T-helper 17 cell (primary cell): ENCODE measurements at places on chromosomes 6 and 20. TPM values are rescaled to one million over a fixed set of nuclear protein-coding genes. Genes with fewer than 3 reads are reported as not detected.

The SCGN gene
- not detected for total RNA-seq

The HAO1 gene
- total RNA-seq = not detected

DNA sequence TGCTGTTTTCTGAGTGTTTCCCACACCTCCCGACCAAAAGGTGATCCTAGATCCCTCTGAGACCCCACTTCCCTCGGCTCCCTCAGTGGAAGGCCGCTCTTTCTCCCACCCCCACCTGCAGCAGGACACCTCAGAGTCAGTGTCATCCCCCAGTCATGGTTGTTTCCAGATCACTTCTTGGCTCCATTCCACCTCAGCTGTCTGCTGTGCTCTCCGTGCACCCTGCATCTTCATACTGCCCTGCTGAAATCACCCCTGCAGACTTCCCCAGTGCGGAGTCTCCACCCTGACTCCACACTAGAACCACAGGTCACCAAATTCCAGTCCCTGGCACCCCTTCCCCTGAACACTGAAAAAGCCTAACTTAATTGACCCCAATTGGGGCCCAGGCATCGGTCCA is 255.1 kb upstream of the CDYL start:
- peaks cover 35% of the 10 kb centered on the region for H3K27me3 ChIP-seq
- H3K4me3 ChIP-seq = no peak overlapping the region
- H3K36me3 ChIP-seq = no peaks in the 10 kb centered on the region
- no peak overlapping the region for H3K27ac ChIP-seq

DNA sequence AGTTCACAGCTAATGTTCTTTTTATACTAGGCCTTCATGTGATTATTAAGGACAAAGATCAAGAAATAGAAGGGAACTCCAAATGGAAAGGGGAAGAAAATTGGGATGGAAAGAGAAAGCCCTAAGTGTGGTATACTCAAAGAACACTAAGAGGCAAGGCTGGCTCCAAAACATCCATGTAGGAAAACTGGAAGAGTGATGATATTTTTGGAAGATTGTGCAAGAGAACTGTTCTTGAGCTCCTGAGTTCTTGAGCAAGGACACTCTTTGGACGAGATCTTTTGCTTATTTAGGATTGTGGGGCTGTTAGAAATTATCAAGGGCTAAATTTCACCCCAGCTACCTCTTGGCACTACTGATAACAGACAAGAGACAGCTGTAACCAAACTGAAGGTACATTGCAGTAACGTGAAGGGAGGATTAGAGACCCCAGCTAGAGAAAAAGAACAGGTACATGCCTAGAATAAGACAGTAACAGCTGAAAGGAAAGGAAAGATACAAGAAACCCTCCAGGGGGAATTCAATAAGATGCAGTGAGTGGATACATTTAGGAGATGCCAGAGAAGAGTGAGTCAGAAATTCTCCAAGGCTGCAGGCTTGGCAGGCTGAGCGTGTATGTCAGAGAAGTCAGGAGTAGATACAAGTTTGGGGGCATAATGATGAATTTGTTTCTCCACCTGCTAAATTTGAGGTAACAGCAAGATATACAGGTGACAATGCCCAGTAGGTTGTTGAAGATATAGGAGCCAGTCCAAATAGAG is 69.7 kb downstream of the CBLN4 start:
- no peak for DNase-seq
- no peak overlapping the region for H3K27ac ChIP-seq
- no peak overlapping the region for H3K4me3 ChIP-seq
- no peaks in the 10 kb centered on the region for H3K27me3 ChIP-seq
- H3K36me3 ChIP-seq = no peaks in the 10 kb centered on the region

DNA sequence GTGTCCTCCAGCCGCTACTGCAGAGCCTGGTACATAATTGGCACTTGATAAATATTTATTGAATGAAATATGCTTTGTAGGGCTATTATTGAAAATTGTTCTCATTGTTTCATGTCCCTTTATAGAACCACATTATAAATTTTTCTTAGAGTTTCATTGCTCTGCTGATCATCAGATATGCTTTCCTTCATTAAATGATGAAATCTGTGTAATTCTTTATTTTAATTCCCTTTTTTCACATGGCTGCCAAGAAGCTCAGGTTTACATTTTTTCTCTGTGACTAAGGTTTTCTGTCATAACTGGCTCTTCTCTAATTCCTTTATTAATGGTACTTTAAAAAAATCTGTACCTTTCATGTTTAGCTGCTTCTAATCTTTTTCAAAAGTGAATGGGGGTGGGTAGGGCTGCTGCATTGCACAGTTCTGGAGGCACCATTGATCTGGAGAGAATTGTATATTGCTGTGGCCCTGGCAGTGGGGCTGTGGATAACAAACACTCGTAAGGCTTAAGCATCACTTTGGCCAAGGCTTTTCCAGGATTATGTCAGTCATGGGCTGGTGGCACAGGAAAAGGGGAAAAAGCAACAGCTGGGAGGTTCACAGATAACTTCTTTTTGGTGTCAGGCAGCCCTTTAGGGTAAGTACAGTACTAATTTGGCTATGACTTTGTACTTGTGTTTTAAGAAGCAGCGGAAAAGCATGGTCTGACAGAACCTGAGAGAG is 43.8 kb downstream of the ARFGEF2 start:
- H3K36me3 ChIP-seq = peaks cover 5% of the 10 kb centered on the region
- H3K4me1 ChIP-seq = no peaks in the 10 kb centered on the region
- H3K27ac ChIP-seq = no peak overlapping the region
- H3K4me3 ChIP-seq = no peak overlapping the region

DNA sequence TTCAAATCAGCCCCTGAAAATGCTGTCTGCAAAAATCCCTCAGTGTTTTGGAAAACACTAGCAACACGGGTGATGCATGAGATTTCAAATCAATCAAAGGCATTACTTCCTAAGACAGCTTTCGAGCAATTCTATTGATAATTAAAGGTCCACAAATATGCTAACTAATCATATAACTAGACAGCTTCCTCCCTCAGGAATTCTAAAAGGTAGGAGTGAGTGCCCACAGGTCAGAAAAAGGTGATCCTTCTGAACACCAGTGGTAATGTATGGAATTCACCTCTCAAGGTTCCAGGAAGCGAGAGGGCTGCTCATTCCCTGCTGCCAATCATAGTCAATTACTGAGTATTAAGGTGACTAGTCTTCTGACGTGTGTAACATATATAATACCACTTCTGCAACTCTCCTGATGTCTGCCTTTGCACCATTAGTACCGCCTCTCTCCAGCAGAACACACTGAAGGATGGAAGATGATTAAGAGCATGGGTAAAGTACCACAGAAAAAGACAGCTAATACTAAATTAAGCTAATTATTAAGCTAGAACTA is 16.4 kb downstream of the MAN1A1 start:
- H3K36me3 ChIP-seq = peaks cover 13% of the 10 kb centered on the region
- H3K4me1 ChIP-seq = peaks cover 36% of the 10 kb centered on the region
- H3K4me3 ChIP-seq = no peak overlapping the region
- no peak overlapping the region for H3K27ac ChIP-seq
- H3K27me3 ChIP-seq = no peaks in the 10 kb centered on the region
- DNase-seq = no peak

DNA sequence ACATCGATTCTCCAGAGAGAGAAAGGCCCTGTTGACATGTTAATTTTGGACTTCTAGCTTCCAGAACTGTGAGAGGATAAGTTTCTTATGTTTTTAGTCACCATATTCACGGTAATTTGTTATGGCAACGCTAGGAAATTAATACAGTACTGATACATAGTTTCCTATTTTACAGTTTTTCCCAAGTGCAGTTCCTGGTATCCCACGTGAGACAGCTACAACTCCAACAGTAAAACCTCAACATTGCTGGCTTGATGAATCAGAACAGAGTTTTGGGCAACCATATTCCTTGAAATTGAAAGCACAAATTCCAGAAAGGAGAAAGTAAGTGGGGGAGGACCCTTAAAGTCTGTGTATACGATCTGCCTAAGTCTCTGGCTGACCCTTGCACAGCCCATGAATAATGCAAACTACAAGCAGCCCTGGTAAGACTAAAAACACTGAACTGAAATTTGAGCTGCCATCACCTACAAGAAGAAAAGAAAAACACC is 505.1 kb upstream of the NRSN1 start:
- H3K4me3 ChIP-seq = no peak overlapping the region
- no peaks in the 10 kb centered on the region for H3K4me1 ChIP-seq
- no peaks in the 10 kb centered on the region for H3K36me3 ChIP-seq

DNA sequence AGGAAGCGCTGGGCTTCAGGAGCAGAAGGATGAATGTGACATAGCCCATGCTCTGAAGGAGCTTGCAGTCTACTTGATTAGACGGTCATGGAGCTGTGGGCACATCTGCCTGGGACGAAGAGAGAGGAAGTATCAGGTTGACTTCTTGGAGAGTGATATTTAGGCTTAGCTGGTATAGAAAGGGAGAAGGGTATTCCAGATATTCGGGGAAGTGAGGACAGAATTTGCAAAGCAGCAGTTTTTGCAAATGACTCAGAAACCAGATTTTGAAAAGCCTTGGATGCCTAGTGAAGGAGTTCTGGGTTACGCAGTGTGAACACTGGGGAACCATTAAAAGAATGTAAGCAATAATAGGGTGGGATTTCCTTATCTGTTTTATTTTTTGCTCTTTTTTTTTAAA is 60.7 kb downstream of the EYA4 start:
- H3K27me3 ChIP-seq = no peaks in the 10 kb centered on the region
- H3K4me3 ChIP-seq = no peak overlapping the region
- H3K27ac ChIP-seq = no peak overlapping the region
- H3K36me3 ChIP-seq = no peaks in the 10 kb centered on the region
